ENCODE measurements at places on chromosomes 1 and 21.

DNA sequence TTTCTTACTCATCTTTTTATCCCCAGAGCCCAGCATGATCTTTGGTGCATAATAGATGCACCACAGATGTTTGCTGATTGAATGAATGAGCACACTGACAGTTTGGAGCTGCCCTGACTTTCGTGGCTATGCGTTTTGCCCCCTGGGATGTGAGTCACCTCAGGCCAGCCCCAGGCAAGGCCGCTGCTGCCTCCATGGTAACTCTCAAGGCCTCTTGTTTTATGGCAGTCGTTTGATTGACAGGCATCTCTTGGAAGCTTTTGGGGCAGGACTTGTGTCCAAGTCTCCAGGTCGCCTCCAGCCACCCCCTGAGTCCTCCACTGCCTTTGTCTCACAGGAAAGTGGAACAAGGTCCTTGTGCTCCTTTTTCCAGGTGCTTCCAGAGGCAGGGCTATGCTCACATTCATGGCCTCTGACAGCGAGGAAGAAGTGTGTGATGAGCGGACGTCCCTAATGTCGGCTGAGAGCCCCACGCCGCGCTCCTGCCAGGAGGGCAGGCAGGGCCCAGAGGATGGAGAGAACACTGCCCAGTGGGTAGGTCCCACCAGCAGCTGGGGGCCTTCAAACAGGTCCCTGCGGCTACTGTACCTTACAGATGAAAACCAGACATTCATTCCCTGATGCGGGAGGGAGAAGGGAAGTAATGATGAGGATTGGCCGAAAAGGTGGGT is 11.2 kb downstream of the PSEN2 start:
- no peak for DNase-seq

- DNase-seq: no peak
Observed at GRCh38 chr1:56524263-56524662, 55.1 kb downstream of the PLPP3 start.

DNA sequence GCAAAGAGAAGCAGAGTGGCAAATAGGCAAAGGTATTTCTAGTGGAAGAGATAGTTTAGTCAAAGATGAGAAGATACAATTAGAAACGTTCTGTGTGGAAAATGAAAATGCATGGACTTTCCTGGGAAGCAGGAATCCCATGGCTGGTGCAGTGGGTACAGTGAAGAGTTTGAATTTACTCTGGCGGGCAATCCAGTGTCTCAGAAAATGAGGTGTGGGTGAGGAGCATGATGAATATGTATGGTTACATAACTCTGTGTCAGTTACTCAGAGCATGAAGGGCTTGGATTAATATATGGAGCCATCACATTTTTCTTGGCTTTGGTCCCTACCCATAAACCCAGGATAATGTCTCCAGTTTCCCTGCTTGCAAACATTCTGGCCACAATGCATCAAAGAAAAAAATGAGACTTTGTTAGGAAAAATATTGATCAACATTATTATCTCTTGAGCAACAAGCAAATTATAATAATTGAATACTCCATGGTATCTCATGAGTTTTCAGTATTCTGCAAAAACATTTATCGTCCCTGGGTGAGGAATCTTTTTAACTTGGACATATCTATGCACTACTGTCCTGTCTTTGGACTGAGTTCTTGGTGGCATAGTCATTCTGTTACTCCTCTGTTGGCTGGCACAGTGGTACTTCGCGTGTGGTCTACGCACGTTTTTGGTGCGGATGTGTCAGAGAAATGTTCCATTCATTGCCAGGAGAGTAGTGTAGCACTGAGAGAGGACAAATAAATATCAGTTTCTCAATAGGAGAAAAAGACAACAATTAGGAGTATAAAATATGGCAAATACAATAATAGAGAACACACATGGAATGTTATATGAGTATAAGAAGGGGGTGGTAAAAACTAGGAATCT is 173.7 kb upstream of the C1orf105 start:
- DNase-seq: no peak

DNA sequence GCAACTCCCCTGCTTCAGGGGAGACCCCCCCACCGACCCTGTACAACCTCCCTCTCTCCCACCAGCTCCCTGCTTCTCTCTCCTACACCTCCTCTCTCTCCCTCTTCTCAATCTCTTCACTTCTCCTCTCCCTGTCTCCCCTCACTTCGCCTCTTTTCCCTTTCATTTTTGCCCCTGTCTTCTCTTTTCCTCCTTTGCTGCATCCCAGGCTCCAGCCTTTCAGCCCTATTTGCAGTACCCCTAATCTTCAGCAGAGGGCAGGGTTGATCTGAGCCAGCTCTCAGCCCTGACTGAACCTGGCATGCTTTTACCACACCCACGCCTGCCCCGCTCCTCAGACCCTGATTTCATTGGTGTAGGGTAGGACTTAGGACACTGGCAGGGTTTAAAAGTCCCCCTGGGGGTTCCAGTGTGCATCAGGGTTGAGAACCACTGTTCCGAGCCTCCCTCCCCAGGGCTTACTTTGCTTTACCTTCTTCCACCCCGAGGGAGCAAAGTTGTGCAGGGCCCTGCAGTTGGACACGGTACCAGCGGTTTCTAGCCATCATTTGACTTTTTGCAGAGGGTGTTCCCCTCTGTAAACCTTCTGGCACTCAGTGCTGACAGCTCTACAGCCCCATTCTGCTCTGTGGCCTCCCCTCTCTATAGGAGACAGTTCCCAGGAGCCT is 67.3 kb upstream of the CNTN2 start:
- no peak for DNase-seq

DNA sequence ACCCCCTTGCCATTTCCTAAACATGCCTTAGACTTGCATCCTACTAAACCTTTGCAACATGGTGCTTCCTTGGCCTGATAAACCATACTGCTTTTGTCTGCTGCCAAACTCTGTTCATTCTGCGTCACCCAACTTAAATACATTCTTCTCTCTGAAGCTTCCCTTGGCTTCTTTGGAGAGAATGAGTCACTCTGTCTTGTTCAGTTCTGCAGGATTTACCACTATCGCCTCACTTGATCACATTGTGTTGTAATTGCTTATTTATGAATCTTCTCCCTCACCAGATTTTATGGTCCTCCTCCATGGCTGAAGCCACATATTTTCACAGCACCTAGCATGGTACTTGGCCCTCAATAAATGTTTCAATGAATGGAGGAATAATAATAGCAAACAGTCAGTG is 21.7 kb upstream of the TUT4 start:
- no peak for DNase-seq

- no peak for DNase-seq
Observed at GRCh38 chr1:59154401-59154800, 142.5 kb upstream of the FGGY start.

DNA sequence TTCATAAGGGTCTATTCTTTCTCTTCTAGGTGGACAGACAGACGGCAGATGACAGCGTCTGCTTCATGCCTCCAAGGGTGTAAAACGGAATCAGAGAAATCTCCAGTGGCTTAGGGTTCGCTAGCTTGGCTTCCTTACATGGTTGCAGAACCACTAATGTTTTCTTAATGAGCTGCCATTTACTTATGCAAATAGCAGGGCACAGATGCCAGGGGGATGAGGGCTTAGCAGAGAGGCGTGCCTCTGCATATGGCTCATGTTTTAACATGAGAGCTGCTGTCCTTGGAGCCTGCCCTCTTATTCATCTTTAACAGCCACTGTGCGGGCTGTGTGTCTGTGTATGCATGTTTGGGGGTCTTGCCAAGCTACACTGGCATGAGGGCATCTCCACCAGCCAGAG is 119.6 kb downstream of the IER5 start:
- DNase-seq: no peak

DNA sequence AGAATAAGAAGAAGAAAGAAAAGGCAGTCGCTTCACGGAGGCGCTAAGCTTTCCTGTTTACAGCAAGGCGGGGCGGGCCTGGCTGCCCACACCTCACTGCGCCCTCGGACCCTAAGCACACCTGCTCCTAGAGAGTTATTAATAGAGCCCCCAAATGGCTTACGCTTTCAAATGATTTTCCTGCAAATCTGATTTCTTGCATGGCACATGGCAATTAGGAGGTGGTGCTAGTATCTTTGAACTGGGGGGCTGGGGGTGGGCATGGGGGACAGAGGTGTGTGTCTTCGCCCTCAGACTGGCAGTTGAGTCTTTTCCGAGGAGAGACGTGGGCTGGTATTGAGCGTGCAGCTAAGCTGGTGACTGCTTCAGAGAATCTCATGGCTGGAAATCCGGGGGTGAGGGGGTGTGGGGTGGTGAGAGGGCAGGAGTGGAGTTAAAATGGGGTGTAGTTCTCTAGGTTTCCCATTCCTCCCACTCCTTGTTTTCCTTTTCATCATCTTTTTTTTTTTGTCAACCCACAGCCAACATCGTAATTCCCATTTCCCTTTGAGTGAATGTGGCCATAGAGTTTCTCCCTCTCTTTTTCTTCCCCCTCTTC is 1.3 kb downstream of the S1PR1 start:
- DNase-seq: no peak

DNA sequence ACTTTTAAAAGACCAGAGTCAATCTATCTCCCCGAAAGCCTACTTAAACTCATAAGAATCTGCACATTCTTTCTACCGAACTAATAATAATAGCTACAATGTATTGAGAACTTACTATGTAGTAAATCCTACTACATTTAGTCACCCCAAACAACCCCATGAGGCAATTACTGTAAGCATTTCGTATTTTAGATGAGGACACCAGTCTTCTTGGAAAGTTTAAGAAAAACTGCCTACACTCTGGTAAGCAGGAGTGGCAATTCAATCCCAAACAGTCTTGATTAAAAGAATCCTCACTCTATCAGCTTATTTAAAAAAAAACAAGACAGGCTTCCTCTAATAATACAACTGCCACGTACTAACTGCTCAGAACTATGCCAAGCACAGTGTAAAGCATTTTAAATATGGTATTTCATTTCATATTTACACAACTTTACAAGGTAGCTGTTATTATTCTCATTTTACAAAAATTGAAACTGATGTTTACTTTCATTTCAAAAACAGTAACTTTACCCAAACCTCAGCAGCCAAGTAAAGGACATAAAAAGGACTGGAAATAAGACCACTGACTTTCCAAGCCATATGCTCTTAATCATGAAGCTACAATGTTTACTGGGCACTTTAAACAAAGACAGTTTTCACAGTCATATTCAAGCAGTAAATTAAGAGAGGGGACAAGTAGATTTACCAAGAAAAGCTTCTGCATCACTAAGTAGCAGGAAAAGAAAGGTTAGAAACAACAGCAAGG is 13.9 kb downstream of the ARID4B start:
- no peak for DNase-seq

GRCh38 chr1:222896630-222897526 is 82.0 kb downstream of the DISP1 start:
- DNase-seq: no peak

DNA sequence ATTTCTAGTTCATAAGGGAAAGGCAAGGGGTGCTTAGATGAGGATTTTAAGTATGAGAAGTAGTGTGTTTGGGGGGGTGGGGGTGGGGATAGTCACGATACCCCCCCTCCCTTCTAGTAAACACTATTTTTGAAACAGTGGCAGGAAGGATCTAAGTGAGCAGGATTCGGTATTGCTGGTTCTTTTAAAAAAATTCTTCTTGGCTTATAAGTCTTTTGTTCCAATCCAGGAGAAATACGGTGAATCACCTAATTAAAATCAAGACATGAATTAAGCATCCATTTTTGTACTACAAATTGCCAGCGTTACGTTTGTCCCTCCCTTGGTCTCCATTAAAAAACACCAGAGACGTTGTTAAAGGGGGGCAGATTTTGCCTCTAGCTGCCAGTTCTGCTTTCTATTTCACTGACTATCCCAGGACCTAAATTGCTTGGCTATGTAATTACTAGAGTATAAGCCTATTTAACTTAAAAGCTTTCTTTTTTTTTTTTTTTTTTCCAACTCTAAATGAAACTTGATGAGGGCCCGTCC is 911 bp downstream of the LMO4 start:
- no peak for DNase-seq

GRCh38 chr1:87108228-87108627 is 193.8 kb downstream of the HS2ST1 start:
- no peak for DNase-seq

DNA sequence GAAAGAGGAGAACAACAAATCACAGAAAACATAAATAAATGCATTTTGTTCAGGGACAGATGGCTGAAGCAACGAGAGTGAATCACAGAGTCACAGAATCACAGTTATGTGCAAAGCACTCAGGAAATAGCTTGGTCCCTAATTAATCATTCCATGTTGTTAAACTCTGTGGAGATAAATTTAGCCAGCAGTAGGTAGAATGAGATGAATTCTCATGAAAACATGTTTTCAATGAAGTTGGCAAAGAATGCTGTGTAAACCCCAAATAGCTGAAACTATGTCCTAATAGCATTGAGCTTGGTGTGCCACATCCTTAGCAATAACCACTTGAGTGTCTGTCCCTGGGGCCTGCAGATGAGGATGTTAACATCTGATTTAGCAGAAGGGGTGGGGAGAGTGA is 20.4 kb downstream of the LEPR start:
- DNase-seq: no peak

DNA sequence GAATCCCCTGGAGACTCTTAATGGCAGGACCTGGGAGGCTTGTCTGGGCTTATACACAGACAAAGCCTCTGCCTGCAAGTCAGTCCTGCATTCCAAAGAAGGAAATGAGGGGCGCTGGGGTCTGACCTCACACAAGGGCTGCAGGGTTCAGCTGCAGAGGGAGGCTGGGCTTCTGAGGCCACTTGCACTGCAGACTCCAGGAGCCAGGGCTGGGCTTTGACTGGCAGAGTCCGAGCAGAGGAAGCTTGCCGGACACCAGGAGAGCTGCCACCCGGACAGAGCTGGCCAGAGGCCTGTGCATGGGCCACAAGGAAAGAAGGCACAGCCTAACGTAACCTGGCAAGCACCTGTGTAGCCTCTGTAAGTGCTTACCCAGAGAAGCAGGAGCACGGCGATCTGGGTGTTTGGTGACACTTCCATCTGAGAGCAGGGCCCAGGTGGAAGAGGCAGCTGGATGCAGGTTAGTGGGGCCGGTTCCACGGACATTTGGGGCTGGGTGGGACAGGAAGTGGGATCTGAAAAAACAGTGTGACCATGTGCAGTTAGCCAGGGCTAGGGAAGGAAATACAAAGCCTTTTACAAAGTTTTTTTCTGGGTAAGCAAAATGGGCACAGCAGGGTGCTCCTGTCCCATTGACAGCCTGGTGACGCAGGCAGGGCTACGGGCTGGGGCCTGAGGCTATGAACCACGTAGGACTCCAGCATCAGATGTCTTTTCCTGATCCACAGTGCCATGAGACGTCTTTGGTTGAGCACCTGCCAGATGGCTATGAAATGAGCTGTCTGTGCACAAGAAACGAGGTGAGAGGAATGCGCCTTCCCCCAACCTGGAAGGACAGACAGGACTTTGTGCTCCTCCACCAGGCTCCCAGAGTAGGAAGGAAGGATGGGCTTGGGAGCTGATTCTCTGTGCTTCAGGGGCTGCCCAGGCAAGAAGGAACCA is 37.3 kb upstream of the LBR start:
- DNase-seq: no peak

Measured in NCI-H510A (cell line).